Aorta (tissue), 5 donors: ENCODE measurements at places on chromosomes 3 and 15.

- no peak overlapping the region for H3K27ac ChIP-seq
- no peak overlapping the region for H3K4me3 ChIP-seq
- H3K27me3 ChIP-seq = no peaks in the 10 kb centered on the region
- no peaks in the 10 kb centered on the region for H3K36me3 ChIP-seq
- DNase-seq = no peak
Observed at GRCh38 chr3:14506626-14507304, 33.4 kb downstream of the GRIP2 start.

- no peak overlapping the region for H3K27ac ChIP-seq
- no peak overlapping the region for H3K4me3 ChIP-seq
- H3K27me3 ChIP-seq = no peaks in the 10 kb centered on the region
- H3K4me1 ChIP-seq = no peaks in the 10 kb centered on the region
- no peaks in the 10 kb centered on the region for H3K36me3 ChIP-seq
Observed at GRCh38 chr3:172989373-172989772, 151.7 kb downstream of the SPATA16 start.

DNA sequence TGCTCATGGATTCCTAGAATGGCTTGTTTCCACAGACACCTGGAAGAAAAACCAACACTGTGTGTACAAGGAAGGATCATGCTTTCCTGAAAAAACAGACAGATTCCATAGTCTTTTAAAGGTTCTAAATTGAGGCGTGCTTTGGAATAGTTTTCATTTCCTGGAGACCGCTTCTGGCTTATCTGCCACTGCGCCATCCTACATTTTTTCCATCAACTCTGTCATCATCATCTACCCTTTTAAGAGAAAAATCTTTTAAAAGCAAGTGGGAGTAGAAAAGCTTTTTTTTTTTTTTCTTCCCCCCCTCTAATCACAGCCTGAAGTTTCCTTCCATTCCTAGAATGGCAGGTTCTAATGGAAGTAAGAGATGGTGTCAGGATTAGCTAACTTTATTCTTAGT, 379.4 kb upstream of the C2CD4B start:
- H3K27ac ChIP-seq = no peak overlapping the region
- H3K36me3 ChIP-seq = no peaks in the 10 kb centered on the region
- H3K4me1 ChIP-seq = peaks cover 8% of the 10 kb centered on the region

- H3K27me3 ChIP-seq = no peaks in the 10 kb centered on the region
- H3K4me1 ChIP-seq = no peaks in the 10 kb centered on the region
- H3K4me3 ChIP-seq = no peak overlapping the region
- no peak overlapping the region for H3K27ac ChIP-seq
- no peak for DNase-seq
Observed at GRCh38 chr3:42442640-42443039, 32.2 kb upstream of the LYZL4 start.
